Gastroesophageal sphincter (tissue), 4 donors: ENCODE measurements at places on chromosomes 7 and 10. TPM values are rescaled to one million over a fixed set of nuclear protein-coding genes. Genes with fewer than 3 reads are reported as not detected.

Gene GJD4
- total RNA-seq = not detected

Gene CLRN3
- not detected for total RNA-seq

Gene BTBD16
- not detected for total RNA-seq

Gene DNAH11
- 6.9 TPM for total RNA-seq

Gene HTRA1
- total RNA-seq = 111 TPM
